WERI-Rb-1 (cell line): ENCODE measurements at places on chromosomes 11 and 22.

GRCh38 chr11:2138068-2138430 is 1.1 kb downstream of the IGF2 start:
- DNase-seq = no peak

- peak; percentile 67 for DNase-seq
Measured at GRCh38 chr11:35237860-35238715, 99.1 kb downstream of the CD44 start.

DNA sequence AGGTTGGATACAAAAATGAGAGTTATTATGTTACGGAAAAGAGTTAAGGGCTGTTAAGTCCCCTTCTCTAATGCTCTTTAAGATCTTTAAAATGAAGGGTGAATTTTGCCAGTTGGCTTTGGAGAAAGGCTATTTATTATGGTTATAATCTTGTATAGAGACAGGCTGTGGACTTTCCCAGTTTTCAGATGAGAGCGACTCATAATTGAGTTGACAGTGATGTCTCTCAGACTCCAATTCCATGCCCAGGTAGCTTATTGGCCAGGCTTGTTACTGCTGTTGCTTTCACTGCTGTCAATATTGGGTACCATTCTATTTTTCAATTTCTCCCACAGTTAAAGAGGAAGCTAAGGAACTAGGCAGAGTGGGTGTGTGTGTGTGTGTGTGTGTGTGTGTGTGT is 13.1 kb downstream of the ENDOD1 start:
- no peak for DNase-seq

- DNase-seq = no peak
Measured at GRCh38 chr11:76863196-76863777, 2.6 kb downstream of the ACER3 start.

DNA sequence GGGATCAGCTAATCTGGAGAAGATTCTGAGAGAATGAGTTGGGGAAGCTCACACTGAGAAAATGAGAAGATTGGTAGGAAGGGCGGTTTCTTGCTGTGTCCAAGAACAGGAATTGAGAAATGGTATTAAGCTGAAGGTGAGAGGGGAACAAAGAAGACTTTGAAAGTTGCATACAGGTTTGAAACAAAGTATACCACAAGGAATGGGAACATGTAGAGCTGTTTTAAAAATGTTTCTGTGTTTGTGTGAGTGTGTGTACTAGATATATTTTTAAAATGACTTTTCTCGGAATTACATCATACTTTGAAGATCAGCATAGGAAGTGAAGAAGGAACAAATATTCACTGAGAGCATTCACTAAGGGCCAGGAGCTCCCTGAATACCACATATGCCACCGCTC is 24.4 kb upstream of the IZUMO1R start:
- no peak for DNase-seq

DNA sequence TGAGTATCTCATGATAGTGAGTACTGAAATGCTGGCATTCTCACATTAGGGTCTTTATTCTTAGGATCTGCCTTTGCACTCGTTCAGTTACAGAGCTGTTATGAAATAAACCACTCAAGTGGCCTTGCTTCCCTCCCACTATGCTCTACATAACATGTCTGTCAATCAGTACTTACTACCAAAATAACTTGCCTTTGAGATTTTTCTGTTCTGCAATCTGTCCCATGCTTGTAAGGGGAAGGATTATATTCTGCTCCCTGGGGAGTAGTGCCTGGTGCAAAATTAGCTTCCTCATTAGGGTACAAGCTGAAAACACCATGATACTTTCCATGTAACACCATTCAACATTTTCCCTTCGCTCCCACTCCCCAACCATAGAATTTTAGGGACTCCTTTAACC is 1.9 kb upstream of the GRAP2 start:
- no peak for DNase-seq

DNA sequence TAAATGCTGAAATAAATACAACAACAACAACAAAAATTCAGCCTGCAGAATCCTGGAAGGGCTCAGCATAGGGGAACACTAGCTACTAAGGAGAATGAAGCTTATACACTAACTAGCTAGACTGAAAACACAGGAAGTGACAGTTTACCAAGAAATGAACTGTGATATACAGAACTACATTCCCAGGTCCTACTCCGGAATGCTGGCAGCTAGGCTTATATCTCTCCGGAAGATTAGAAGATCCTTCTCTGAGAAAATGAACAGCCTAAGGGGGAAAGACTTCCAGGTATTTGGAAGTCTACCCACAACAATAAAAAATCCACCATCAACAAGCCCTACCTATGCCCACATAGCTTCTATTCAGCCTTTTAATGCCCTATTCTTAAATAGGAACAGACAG is 31.0 kb downstream of the CCDC34 start:
- DNase-seq = no peak

GRCh38 chr11:112925516-112926310 is 35.5 kb upstream of the NCAM1 start:
- DNase-seq = no peak

- DNase-seq = no peak
Measured at GRCh38 chr22:32073262-32073661, 30.2 kb downstream of the SLC5A1 start.

GRCh38 chr11:72577271-72577721 is 96.9 kb downstream of the PDE2A start:
- no peak for DNase-seq

DNA sequence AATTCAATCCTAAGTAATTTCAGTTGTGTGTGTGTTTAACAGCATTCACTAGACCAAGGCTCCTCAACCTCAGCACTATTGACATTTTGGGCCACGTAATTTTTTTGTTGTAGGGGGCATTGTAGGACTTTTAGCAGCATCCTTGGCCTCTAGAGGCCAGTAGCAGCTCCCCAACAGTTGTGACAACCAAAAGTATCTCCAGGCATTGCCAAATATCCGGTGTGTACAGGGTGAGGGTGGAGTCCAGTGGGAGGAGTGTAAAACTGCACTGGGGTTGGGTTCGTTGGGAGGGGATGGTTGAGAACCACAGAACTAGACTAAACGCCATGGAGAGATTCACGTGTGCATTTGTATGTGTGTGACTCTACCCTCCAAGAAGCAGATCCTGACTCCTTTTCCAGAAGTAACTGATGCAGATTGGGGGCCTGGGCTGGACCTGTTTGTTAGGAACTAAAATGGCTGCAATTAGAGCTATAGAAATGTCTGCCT is 5.9 kb upstream of the PHF21A start:
- no peak for DNase-seq

DNA sequence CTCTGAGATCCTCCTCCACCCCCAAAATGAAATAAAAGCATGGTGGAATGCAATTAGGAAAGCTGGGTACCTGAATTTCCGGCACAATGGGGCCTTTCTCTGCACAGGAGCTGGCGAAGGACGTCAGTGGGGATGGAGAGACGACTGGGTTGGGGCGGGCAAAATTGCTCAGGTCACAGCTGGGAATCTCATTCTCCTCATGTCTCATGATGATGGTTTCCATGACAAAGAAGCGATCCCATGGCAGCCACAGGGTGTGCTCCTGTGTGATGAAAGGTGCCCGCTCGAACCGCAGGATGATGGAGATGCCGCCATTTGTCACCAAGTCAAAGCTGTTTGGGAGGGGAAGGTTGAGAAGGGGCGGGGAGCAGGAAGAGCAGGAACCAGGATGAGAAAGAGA is 157.6 kb upstream of the NARS2 start:
- DNase-seq = no peak

GRCh38 chr11:19913893-19914249 is 201.2 kb downstream of the NAV2 start:
- DNase-seq = no peak

- DNase-seq = no peak
Measured at GRCh38 chr22:31431950-31432349, 32.5 kb downstream of the DRG1 start.

DNA sequence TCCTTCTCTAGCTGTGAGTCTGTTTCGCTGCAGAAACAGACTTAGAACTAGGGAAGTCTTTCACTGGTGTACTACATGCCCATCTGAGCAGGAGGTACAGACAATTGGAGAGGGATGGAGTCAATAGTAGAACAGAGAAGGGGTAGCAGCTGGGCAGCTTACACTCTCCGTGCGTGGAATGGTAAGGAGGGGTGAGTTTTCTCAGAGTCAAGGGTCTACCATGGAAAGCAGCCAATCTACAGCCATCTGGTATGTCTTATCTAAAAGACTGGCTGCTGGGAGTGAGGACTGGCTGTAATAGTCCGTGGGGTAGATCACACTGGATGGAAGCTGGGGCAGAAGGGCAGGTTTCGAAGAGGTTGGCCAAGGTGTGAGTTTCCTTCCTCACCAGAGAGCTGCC is 137.3 kb upstream of the TENM4 start:
- no peak for DNase-seq

- no peak for DNase-seq
Measured at GRCh38 chr22:25049770-25050169, 97.3 kb downstream of the KIAA1671 start.

DNA sequence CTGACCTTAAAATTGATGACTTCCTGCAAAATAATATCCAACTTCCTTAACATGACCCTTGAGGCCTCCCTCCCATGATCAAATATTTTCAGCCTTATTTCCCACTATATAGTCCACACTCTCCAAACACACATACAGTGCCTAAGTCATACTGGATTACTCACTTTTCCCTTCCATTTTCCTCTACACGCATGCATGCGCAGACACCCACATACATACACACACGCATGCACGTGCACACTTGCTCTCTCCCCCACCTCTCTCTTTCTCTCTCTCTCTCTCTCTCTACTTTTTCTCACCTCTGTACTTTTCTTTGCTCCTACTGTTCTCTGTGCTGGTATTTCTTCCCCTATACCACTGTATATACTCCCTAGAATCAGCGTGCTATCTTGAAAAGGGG is 28.1 kb downstream of the DLG2 start:
- no peak for DNase-seq

DNA sequence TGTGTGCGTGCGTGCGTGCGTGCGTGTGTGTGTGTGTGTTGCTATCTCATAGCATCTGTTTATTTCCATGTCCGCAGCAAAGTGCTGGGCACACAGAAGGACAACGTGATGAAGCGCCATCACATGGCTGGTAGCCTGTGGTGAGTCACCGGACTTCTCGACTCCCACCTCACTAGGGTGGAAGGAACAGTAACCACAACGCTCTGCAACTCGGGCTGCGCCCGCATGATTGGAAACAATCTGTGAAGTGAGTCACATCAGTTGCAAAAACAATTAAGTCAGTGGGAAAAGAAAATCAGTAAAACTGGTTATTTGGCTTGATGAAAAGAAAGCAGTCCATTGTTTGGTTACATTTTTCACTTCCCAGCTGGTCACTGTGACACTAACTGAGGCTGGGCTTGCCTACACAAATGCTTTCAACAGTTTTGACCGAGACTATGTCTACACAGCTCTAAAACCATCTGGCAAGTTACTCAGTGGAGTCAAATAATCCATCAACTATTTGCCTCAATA is 437.3 kb upstream of the CADM1 start:
- no peak for DNase-seq

- no peak for DNase-seq
Measured at GRCh38 chr11:78683774-78684173, 109.1 kb upstream of the NARS2 start.

- DNase-seq = no peak
Measured at GRCh38 chr11:63694596-63694995, 13.3 kb downstream of the RTN3 start.

DNA sequence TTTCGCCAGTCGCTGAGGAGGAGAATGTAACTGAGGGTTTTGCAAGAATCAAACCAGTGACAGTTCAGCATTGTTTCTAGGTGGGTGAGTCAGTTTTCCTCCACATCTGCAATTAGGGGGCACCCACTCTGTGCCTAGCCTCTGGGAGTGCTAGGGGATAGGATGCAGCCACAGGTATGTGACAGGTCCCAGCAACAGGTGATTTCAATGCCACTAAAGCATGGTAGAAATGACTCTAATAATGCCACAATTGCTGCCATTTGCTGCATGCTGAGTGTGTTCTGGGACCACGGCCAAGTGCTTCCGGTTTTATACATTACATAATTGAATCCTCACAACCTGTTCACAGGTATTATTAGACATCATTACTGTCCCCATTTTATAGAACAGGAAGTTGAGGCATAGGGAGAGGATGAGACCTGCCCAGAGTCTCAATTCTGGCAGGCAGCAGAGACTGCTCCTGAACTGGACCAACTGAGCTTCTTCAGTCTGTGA is 556 bp downstream of the CRYBB2 start:
- DNase-seq = no peak

- no peak for DNase-seq
Measured at GRCh38 chr11:15944460-15944859, 411.9 kb downstream of the SOX6 start.

- DNase-seq = no peak
Measured at GRCh38 chr11:123504401-123504800, 74.3 kb downstream of the GRAMD1B start.

- DNase-seq = no peak
Measured at GRCh38 chr22:44764974-44765373, 12.6 kb downstream of the ARHGAP8 start.

- DNase-seq = no peak
Measured at GRCh38 chr11:132256528-132257279, 886.3 kb downstream of the NTM start.

DNA sequence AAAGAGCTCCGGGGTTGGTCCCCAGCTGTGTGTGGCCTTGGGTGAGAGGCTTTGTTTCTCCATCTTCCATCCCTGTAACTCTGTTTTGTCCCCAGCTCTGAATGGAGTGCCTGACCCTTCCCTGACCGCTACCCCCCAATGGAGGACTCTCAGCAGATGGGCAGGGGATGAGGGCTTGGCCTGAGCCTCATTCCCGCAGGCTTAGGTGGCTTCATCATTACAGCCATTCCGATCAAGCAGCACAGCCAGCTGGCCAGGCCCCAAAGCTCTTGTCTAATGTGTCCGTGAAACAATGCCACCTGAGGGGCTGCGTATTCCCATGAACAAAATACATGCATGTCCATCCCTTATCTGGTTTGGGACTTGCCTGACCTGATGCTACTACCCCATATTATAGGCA is 3.9 kb upstream of the CDC42EP2 start:
- peak; percentile 92 for DNase-seq

GRCh38 chr22:20238536-20238900 is 29.6 kb downstream of the RTN4R start:
- peak; percentile 95 for DNase-seq

DNA sequence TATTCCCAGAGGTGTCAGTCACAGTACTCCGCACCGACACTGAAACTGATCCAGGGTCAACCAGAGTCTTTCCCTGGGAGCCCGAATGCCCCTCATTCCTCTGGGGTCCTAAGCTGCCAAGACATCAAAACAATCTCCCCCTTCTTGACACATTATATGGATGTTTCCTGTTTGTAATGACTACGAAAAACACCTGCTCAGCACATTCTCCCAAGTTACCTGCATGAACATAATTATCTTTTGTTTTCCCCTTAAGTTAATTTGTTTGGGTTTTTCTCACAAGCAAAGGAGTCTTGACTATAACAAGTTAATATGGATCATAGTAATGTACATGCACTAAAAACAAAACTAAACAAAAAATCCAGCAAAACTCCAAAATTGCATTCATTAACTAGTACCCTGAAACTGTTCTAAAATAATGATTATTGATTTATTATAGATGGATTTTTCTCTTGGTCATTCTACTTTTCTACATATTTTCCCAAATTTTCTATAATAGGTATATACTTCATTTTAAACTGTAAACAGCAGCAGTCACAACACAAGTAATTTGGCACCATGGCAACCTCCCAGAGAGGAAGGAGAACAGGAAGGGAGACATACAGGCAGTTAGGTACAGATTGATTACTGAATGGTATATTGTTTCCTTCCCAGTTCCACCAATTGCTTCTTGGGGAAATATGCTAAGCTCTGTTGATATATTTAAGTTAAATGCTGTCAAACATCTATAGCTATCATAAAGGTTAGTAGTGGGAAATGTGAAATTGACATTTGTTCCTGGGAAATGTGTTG is 631.5 kb downstream of the METTL15 start:
- no peak for DNase-seq

- DNase-seq = no peak
Measured at GRCh38 chr11:105923807-105924206, 98.2 kb downstream of the MSANTD4 start.
